ENCODE measurements at places on chromosomes 6 and 20.

- DNase-seq = no peak
Observed at GRCh38 chr6:14292119-14292518, 174.5 kb downstream of the CD83 start.

DNA sequence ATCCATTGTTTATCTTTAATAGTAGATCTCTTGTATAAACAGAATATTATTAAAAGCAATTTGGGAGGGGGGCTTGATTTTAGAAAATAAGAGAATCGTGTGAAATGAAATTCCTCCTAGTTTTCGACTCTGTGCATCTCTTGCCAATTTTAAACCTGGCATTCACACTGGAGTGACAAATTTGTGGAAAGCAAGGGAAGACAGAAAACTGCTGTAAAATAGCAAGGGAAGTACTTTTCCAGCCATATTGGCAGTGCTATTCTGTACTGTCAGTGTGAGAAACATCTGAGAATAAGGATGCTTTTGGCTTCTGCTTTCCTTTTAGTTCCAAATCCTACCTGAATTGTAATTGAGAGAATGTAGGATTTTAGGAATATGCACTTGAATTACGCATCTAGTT lies 40.2 kb downstream of the TOP1 start:
- no peak for DNase-seq

GRCh38 chr6:89925826-89926225 lies 31.6 kb downstream of the GJA10 start:
- no peak for DNase-seq

DNA sequence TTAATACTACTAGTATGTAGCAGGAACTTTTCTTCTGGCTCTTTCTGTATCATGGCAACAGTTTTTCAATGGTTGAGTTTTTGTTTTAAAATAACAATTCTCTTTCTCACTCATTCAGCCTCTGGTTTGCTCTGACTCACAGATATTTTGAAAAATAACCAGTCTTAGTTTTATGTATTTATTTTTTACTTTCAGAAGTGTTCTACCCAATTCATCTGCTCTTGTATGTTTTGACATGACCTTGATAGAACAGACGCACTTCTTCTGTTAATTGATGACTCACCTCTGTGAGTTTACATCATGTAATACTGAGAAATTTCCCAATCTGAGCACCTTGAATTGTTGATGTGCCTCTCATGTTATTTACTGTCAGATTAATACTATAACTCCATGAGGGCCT lies 178.9 kb downstream of the SASH1 start:
- DNase-seq = no peak

DNA sequence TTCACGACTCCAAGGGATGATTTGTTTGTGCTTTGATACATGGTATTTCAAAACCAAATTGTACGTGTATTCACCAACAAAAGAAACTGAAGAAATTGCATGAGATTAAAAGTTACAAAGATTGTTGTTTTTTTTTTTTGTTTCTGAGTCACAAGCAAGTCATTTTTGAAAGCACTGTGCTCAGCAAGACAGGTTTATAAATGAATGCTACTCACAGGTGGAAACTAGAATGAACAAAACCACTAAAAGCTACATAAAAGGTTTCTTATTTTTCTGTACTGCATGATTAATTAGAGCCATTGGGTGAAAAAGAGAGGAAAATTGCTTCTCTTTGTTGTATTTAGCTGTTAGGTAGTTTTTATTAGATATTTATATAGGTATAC lies 90.2 kb upstream of the RIPOR2 start:
- DNase-seq = no peak

GRCh38 chr20:31617432-31618104 lies 12.5 kb downstream of the ID1 start:
- DNase-seq = no peak

DNA sequence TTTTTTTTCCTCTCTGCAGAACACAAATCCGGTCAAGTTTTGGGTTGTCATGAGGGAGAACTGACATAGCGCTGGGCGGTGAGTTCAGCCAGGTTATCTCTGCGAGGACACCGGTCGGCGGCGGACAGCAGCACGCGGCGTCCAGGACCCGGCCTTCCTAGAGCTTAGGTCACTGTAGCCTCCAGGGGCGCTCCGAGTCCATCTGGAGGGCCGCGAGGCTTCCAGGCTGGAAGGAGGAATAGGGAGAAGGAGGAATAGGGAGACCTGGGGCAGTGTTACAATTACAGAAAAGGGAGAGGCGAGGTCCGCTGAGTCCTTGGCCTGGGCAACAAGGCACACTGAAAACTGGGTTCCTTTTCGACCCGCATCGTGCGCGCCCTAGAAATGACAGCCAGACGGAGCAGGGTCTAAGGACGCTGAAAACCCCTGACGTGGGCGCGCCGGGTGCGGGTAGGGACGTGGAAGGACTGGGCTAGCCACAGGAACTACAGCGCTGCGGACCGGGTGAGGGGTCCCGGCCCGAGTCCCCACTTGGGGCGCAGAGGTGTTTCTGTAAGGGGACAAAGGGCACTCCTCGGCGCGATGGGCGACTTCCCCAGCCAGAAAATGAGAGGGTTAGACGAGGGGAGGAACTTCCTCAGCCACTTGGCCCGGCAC lies 536 bp upstream of the FNDC1 start:
- DNase-seq = no peak

GRCh38 chr6:130162421-130162820 lies 60.3 kb downstream of the SAMD3 start:
- no peak for DNase-seq

DNA sequence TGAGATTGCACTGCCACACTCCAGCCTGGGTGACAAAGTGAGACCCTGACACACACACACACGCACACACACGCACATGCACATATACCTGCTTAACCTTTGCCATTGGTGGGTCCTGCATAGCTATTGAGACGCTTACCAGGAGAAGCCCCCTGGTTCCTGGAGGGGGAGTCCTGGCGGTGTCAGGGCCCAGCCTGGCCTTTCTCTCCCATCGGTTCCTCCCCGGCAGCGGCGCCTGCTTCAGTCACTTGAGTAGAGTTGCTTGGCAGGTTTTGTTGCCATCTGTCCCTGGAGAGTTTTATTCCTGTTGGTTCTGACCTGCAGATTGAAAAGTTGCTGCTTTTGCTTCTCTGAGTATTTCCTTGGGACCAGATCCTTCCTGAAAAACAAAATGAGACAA lies 20.6 kb upstream of the FAM209A start:
- DNase-seq = no peak

- DNase-seq = no peak
Observed at GRCh38 chr20:46430921-46431712, 24.7 kb upstream of the ELMO2 start.

- no peak for DNase-seq
Observed at GRCh38 chr6:154522576-154522975, 12.1 kb upstream of the CNKSR3 start.

DNA sequence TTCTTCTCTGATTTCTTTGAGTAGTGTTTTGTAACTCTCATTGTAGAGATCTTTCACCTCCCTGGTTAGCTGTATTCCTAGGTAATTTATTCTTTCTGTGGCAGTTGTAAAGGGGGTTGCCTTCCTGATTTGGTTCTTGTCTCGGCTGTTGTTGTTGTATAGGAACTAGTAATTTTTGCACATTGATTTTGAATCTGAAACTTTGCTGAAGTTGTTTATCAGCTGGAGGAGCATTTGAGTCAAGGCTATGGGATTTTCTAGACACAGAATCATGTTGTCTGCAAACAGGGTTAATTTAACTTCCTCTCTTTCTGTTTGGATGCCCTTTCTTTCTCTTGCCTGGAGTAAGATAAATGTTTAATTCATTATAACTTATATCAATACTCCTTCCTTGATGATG lies 86.4 kb downstream of the OLIG3 start:
- no peak for DNase-seq

GRCh38 chr6:5125152-5126006 lies 40.2 kb downstream of the PPP1R3G start:
- no peak for DNase-seq

- no peak for DNase-seq
Observed at GRCh38 chr6:27834879-27835549, 77.2 kb downstream of the OR2B2 start.

- no peak for DNase-seq
Observed at GRCh38 chr20:2694519-2694918, 1.9 kb downstream of the EBF4 start.

GRCh38 chr6:104585646-104586045 lies 274.1 kb downstream of the HACE1 start:
- DNase-seq = no peak

DNA sequence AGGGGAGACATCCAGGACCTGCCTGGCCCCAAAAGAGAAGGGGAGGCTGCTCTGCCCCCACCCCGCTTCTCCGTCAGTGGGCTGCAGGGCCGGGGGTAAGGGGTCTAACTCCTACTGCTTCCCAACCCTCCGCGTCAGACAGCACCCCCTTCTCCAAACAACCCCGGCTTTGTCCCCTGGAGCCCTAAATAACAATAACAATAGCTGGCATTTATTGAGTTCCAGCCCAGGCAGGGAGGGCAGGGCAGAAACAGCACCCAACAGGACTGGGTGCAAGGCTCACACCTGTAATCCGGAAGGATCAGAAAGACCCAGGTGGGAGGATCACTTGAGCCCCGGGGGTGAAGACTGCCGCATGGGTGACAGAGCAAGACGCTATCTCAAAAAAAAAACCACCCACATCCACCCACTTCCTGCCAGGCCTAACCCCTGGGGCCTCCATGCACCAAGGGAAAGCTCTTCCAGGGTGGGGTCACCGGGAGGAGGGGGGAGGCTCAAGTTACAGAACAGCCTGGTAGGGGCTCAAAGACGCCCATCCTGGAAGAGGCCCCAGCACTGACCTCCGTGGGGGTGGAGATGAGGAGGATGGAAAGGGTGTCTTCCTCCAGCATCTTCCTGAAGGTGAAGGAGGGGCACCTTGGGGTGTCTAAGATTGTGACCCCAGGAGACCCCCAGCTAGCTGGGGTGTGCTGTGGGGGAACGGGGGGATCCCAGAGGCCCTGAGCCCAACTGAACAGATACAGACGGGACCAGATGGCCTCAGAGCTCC lies 1.3 kb upstream of the FNDC11 start:
- DNase-seq = no peak

DNA sequence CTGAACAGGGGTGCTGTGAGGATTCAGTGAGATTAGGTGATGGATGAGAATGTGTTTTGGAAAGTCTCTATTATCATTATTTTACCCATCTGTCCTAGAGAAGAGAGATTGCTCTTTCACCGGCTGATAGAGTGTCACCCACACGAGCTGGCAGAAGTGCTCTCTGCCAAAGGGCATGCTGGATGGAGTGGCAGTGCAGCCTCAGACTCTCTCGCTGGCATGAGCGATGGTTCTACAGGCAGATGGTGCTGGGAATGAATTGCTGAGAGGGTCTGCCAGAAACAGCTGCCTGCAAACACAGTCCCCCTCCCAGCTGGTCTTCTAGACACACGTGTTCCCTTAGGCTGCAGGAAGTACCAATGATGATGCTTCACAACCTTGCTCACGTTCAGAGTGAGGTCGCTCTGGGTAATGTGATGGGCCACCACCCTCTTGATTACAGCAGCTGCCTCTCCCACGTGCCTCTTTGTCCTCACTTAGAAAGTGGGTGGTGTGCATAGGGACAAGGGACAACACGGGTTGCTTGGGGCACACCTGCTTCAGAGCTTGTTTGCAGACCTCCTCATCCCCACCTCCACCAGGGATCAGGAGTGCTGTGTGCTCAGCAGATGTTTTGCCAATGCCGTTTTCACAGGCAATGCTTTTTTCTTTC lies 84.7 kb downstream of the FOXA2 start:
- DNase-seq = no peak

DNA sequence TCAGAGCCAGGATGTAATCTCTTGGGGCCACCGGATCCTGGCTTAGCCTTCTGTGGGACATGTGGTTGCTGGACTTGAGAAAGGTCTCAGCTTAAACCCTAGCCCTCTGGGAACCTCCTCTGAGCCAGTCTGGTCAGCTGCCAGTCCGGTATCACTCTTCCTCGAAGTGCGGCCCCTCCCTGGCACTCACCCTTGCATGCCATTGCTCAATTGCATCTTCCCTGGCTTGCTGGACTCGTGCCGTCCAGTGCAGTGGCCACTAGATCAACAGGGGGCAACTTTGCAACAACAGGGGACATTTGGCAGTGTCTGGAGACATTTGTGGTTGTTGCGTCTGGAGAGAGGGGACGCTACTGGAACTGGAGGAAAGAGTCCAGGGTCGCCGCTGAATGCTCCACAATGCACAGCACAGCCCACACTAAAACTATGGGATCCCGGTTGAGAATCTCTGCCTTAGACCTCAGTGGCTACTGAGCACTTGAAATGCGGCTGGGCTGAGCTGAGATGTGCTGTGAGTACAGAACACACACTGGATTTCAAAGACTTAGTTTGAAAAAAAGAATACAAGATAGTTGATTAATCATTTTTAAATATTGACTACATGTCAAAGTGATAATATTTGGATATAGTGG lies 152.1 kb downstream of the TFAP2C start:
- no peak for DNase-seq

DNA sequence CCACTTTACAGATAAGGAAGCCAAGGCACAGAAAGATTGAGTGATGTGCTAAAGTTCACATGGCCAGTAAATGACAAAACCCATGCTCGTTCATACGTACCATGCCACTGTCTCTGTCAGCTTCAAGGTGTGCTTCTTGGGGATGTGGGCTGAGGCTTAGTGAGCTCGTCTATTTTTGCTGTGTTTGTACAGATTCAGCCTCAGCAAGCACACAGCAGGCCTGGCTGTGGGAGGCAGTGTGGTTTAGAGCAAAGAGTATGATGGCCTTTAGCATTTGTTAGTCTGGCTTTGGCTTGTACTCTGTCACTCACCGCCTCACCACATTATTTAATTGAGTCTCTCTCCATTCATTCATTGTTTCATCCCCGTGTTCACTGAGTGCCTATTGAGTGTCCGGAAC lies 55.3 kb downstream of the BMP6 start:
- DNase-seq = no peak

DNA sequence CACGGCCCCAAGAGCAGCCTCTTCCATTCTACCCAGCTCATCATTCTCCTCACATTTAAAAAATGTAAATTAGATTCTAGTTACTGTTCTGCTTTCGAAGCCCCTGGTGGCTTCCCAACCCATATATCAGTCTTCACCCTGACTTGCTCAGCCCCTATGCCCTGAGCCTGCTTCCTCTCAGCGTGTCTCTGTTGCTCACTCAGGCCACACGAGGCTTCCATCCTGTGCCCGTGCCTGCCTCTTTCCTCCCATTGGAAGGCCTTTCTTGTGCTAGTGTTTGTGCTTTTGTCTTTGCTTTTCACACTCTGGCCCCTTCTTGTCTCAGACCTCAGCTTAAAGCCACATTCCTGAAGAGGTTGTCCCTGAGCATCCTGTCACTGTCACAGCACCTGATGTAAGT lies 78.1 kb downstream of the AFDN start:
- DNase-seq = no peak

- no peak for DNase-seq
Observed at GRCh38 chr20:34871966-34872621, 562 bp downstream of the GGT7 start.

DNA sequence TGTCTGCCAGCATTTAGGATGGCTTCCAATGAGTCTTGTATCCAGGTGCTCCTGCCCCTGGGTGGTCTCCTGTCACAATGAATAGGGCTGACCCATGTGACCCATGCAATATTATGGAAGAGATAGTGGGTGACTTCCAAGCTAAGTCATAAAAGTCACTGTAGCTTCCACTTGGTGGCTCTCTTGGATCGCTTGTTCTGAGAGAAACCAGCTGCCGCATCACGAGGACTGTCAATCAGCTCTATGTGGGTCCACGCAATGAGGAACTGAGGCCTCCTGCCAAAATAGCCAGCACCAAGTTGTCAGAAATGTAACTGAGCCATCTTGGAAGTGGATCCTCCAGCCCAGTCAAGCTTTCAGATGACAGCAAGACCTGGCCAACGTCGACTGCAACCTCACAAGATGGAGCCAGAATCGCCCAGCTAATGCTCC lies 14.9 kb upstream of the MATN4 start:
- no peak for DNase-seq

GRCh38 chr20:21109144-21109543 lies 3.0 kb upstream of the LINC00237 start:
- no peak for DNase-seq
